ENCODE measurements at places on chromosomes 3 and 15. TPM values are rescaled to one million over a fixed set of nuclear protein-coding genes. Genes with fewer than 3 reads are reported as not detected.

The CALML4 gene
- 8.1 TPM for total RNA-seq

The PRTG gene
- 7.2 TPM for total RNA-seq

The FILIP1L gene
- 1.3 TPM for total RNA-seq

The EIF4G1 gene
- total RNA-seq: 118 TPM

The ELL3 gene
- 5.0 TPM for total RNA-seq

The FRMD5 gene
- 33.5 TPM for total RNA-seq

The CHRM5 gene
- total RNA-seq: 0.63 TPM

The RASA2 gene
- total RNA-seq: 44.8 TPM

The LNP1 gene
- total RNA-seq: 10.0 TPM

The IL5RA gene
- 1.3 TPM for total RNA-seq

The ALDH1A3 gene
- total RNA-seq: 0.63 TPM

The LDHAL6B gene
- not detected for total RNA-seq

The PAK6 gene
- total RNA-seq: 16.0 TPM

The KY gene
- 0.94 TPM for total RNA-seq

The IMPG2 gene
- 2.8 TPM for total RNA-seq

The CAND2 gene
- 25.7 TPM for total RNA-seq

The EPHA3 gene
- total RNA-seq: 208 TPM

The B3GNT5 gene
- 16.6 TPM for total RNA-seq

The VWA5B2 gene
- total RNA-seq: 0.63 TPM

The GPR62 gene
- 0.31 TPM for total RNA-seq

The FBXO40 gene
- not detected for total RNA-seq

Data from parietal lobe (tissue), 2 donors.